ENCODE measurements at places on chromosomes 16 and 17.

GRCh38 chr17:40092581-40092980, 7.8 kb downstream of the NR1D1 start:
- no peak for DNase-seq

GRCh38 chr17:72426948-72427760, 306.3 kb downstream of the SOX9 start:
- no peak for DNase-seq

DNA sequence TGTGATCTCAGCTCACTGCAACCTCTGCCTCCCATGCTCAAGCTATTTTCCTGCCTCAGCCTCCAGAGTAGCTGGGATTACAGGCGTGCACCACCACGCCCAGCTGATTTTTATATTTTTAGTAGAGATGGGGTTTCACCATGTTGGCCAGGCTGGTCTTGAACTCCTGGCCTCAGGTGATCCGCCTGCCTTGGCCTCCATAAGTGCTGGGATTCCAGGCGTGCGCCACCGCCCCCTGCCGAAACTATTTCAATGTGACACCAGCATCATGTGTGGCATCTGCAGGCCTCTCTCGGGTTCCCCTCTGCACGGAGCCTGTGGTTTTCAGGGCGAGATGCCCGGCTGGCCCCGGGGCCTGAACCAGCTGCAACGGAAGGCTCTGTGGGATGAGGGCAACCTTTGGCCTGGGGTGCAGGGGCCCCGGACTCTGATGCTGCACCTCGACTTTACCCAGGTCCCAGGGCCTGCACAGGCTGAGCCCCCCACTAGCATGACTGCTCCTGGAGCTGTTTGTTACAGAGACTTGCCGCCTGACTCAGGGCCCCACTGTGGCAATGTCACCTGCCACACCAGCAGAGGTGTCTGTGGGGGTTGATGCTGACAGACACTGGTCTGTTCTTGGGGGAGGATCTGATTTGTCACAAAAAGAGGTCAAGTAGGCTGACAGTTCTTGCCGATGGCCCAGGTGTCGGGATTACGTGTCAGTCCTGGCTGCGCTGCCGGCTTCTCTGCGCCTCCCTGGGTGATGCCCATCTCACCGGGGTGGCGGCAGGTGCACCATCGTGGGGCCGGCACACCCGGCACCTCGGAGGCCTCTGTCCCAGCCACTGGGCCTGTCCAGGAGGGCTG, 8.6 kb upstream of the TEX19 start:
- no peak for DNase-seq

GRCh38 chr16:53817117-53817755, 113.3 kb downstream of the FTO start:
- peak; percentile 71 for DNase-seq

- no peak for DNase-seq
Observed at GRCh38 chr16:49000594-49000993, 281.0 kb downstream of the CBLN1 start.

DNA sequence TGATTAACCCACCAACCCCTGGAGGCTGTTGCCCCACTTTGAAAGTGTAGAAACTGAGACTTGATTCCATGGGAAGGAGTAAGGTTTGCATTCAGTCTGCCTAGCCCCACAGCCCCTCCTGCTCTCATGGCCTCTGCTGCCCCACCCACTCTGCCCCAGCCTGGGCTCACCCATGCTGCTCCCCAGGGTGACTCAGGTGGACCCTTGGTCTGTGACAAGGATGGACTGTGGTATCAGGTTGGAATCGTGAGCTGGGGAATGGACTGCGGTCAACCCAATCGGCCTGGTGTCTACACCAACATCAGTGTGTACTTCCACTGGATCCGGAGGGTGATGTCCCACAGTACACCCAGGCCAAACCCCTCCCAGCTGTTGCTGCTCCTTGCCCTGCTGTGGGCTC, 6.5 kb downstream of the PRSS41 start:
- no peak for DNase-seq

- no peak for DNase-seq
Observed at GRCh38 chr17:42174126-42174783, 6.7 kb downstream of the KCNH4 start.

- DNase-seq = no peak
Observed at GRCh38 chr16:47109361-47109760, 34.4 kb downstream of the NETO2 start.

DNA sequence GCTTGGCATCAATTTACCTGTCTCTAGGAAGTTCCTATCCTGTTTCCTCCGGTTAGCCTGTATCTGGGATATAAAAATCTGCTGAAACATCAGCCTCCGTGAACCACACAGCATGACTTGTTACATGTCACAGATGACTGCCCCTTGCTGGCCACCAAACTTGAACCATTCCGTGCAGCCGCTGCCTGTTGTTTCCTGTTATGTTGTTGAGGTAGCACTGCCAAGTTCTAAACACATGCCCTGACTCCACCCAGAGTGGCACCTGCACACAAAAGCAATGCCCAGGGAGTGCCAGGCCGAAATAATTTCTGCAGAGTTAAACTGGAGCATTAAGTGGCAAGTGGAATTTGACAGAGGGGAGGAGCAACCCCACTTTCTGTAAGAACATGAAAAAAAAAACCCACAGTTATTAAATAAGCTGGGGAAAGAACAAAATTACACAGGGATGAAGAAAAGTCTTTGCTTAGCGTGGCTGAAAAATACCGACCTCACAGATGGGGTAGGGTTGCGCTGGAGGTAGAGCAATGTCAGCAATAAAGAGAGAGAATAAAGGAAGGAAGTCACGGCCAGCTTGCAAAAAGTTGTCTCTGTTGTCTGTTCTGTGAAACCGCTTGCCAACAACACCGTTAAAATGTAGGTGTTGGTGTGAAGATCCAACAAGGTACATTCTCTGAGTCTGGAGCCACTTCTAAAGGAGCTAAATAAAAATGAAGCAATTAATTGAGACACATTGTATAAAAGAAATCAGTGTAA, 174.6 kb upstream of the CDH13 start:
- no peak for DNase-seq

DNA sequence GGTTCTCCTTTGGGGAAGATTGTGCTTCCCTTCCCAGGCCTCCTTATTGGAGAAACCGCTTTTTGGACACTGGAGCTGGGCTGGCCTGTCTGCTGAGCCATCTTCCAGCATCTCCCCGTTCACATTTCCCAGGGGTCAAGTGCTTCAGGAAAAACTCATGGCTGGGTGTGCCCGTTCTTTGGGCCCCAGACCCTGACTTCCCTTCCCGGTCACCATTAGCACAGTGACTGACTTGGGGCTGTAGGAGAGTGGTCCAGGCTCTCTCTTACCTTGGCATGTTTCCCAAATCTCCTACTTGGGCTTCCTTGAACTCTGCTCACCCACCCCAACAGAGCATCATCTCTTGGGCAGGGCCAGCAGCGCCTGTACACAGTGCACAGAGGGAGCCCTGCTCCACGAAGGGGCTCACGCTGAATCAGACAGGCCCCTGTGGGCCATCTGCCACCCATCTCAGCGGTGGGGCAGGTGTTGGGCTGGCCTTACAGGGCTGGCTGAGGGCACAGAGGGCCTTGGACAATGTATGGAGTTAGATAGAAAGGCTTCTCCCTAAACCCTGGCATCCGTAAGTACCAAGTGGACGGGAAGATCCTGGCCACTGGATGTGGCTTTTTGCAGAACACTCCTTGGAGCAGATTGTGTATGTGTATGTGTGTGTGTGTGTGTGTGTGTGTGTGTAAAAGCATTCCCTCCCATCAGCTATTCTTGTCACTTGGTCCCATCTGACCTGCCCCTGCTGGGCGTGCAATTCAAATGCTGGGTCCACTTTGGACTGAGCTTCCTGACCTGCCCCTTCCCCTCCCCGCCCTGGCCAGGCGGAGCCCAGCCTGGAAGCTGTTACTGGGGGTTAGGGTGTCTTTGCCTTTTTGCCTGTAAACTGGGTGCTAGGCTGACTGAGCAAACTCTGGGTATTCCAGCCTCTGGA, 24.9 kb upstream of the CDC42EP4 start:
- no peak for DNase-seq

DNA sequence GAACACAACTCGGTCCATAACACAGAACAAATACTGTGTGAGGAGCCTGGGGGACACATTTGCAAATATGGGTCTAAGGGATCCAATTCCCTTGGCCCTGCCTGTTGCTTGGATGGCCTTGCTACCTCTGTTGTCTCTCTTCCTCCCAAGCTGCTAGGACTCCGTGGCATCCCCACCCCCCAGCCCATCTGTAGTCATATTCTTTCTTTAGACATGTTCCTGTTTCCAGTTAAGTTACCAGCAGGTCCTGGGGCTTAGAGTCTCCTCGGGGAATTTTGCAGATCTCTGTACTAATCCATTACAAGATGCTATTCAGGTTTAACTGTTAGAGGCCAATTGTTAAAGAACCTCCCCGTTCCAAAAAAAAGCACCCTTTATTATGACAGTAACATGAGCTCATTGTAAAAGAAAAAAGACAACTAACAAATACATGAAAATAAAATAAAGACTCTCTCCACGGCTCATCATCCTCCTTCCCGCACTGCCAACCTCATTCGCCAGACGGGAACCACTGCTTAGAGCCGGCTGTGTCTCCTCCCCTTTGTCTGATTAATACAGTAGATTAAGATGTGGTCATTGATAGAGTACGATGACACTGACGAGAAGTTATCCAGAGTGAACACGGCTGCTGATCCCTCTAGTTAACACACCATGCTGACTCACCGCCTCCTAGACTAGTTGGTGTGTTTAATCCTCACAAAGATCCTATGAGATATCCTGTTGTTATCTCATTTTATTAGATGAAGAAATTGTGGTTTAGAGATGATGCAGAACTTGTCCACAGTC, 22.2 kb downstream of the HS3ST4 start:
- no peak for DNase-seq

DNA sequence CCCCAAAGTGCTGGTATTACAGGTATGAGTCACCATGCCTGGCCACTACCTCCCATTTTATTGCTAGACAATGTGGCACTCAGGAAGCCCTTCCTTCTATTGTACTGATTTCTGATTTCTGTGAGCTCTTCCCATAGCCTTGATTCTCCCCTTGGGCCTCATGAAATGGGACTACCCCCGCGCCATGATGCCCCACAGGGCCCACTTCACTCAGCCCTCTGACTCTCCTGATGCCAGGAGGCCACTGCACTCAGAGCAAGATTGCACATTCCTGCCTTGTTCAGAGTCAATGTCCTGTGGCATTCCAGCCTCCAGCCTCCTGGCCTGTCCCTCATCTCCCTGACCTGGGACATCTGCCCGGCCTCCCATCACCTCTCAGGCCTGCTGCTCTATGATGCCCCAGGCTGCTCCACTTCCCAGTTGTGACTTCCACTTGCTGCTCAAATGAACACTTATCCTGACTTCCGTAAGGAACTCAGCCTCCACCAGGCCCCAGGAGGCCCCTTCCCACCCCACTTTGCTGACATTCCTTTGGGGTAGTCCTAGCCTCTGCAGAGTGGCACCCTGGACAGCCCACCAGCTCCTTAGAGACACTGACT, 66.6 kb upstream of the KSR1 start:
- DNase-seq = no peak

DNA sequence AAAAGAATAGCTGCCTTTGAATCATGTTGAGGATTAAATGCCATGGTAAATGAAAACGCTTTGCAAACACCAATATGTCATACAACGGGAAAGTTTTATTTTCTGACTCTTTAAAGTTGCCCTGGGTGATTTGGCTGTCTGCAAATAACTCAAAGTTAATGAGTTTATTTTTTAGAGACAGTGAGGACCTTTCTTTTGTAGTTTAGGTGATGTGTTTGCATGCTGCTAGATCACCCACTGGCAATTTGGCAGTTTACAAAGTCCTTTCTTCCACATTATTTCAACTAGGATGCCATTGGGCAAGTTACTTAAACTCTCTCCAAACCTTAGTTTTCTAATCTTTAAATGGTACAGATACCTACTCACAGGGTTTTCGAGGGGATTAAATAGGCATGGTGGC, 37.8 kb downstream of the GDE1 start:
- DNase-seq = no peak

- no peak for DNase-seq
Observed at GRCh38 chr17:28839221-28839620, 3.4 kb downstream of the FAM222B start.

GRCh38 chr17:49573510-49574322, 2.0 kb upstream of the NXPH3 start:
- DNase-seq = no peak

DNA sequence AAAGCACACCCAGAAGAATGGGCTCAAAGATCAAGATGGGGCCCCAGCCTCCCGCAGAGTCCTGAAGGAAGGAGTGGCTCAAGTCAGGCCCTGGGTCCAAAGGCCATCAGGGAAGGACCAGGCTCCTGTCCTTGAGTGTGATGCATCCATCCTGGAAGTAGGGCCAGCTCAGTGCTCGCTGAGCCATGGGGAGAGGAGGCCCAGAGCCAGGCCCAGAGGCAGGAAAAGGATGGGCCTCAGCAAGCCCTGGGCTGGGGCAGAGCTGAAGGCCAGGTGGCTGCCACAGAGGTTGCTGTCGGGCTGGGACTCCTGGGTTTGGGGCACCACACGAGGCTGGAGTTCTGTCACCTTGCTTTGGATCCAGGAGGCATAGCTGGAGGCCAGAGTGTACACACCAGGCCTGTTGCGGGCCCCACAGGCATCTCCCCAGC, 3.7 kb downstream of the PRSS8 start:
- no peak for DNase-seq

DNA sequence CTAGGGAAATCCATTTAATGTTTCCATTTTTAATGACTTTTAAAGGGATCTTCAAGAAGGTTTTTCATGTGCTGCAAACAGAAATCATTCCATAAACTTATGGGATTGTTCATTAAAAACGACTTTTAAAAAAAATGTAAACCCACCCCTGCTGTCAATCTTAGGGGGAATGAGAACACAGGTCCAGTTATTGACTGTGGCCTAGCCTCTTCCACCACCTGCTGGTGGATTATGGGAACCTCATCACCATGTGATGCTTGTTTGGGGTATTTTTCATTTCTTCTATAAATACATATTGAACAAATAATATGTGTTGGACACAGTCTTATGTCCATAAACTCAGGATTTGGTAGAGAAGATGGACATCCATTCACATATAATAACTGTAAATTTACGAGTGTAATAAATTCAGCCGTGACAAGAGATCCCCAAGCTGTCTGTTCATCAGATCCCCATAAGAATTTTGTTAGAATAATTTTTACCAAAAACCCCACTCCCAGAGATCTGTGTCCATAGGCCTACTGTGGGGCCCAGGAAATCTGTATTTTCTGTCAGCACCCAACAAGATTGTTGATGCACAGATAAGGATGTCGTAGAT, 42.0 kb upstream of the TMC5 start:
- DNase-seq = peak; percentile 53

GRCh38 chr16:88977812-88978607, 1.0 kb upstream of the CBFA2T3 start:
- DNase-seq = no peak

- peak; percentile 21 for DNase-seq
Observed at GRCh38 chr16:22813223-22813947, 577 bp upstream of the HS3ST2 start.

DNA sequence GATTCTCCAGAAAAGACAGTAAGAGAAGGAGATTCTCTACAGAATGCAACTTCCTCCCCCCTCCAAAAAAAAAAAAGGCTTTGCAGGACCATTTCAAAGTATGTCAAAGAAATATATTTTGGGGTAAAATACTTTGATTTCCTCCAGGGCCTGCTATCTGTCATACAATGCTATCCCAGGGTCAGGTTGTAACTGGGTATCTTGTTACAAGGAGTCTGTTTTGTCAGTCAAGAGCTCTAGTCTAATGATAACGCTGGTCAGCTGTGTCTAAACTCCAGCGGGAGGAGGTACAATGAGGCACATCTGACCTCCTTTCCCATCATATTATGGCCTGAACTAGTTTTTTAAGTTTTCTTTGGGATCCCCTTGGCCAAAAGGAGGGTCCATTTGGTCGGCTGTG, 408.4 kb upstream of the CDH5 start:
- DNase-seq = no peak
